A549 treated with AZD2906 at 1 μM for 4 hours (cell line): ENCODE measurements at places on chromosomes 12 and 14. TPM values are rescaled to one million over a fixed set of nuclear protein-coding genes. Genes with fewer than 3 reads are reported as not detected.

The GPR137C gene
- total RNA-seq, result 0.06 to 0.15 TPM (median 0.08 TPM) in 5 replicates

The SYNDIG1L gene
- 0.03 TPM in 1 of 5 replicates, not detected in the others for total RNA-seq

The BMP4 gene
- total RNA-seq, result 2.3 to 3.0 TPM (median 2.4 TPM) in 5 replicates

The FOXJ2 gene
- total RNA-seq, result 7.4 to 10.3 TPM (median 9.3 TPM) in 5 replicates

The DIO3 gene
- total RNA-seq, result 0.03 to 0.07 TPM (median 0.06 TPM) in 4 of 5 replicates, not detected in the other

The GSG1 gene
- 0.59 to 1.2 TPM (median 0.71 TPM) in 5 replicates for total RNA-seq

The LGR5 gene
- 0.02 to 0.08 TPM (median 0.06 TPM) in 3 of 5 replicates, not detected in the others for total RNA-seq

The MED13L gene
- total RNA-seq, result 20.5 to 34.8 TPM (median 26.2 TPM) in 5 replicates

The OR6C2 gene
- total RNA-seq, result not detected in 5 replicates

The TOMM20L gene
- not detected in 5 replicates for total RNA-seq

The TSPAN9 gene
- 42.3 to 58.5 TPM (median 53.0 TPM) in 5 replicates for total RNA-seq

The ZC3H14 gene
- 56.4 to 63.6 TPM (median 62.2 TPM) in 5 replicates for total RNA-seq

The KRT74 gene
- total RNA-seq, result 0.02 to 0.03 TPM in 2 of 5 replicates, not detected in the others

The BICDL1 gene
- 2.9 to 4.6 TPM (median 4.0 TPM) in 5 replicates for total RNA-seq

The LTA4H gene
- 88.0 to 111 TPM (median 95.1 TPM) in 5 replicates for total RNA-seq

The KCNH3 gene
- total RNA-seq, result 1.5 to 2.6 TPM (median 2.2 TPM) in 5 replicates

The AJUBA gene
- total RNA-seq, result 31.9 to 40.2 TPM (median 34.0 TPM) in 5 replicates

The KRT2 gene
- total RNA-seq, result 0.03 TPM in 1 of 5 replicates, not detected in the others

The KRT6C gene
- not detected in 5 replicates for total RNA-seq

The PSMC6 gene
- total RNA-seq, result 75.5 to 107 TPM (median 78.7 TPM) in 5 replicates

The KIF26A gene
- total RNA-seq, result 2.5 to 4.7 TPM (median 3.8 TPM) in 5 replicates

The FAM90A1 gene
- total RNA-seq, result 0.07 to 0.20 TPM (median 0.15 TPM) in 5 replicates

The GUCY2C gene
- total RNA-seq, result 0.02 to 0.03 TPM in 2 of 5 replicates, not detected in the others

The ZFYVE1 gene
- total RNA-seq, result 9.5 to 10.7 TPM (median 9.8 TPM) in 5 replicates

The TAS2R42 gene
- total RNA-seq, result not detected in 5 replicates

The CLEC1B gene
- total RNA-seq, result not detected in 5 replicates

The ZNF140 gene
- 7.8 to 12.0 TPM (median 8.6 TPM) in 5 replicates for total RNA-seq

The KLRG1 gene
- total RNA-seq, result 1.1 to 1.8 TPM (median 1.6 TPM) in 5 replicates

The SSPN gene
- total RNA-seq, result 0.25 to 0.73 TPM (median 0.38 TPM) in 5 replicates

The TTC6 gene
- 0.12 to 0.45 TPM (median 0.34 TPM) in 5 replicates for total RNA-seq

The SLC41A2 gene
- total RNA-seq, result 20.9 to 24.0 TPM (median 23.0 TPM) in 5 replicates

The MAPKAPK5 gene
- 53.8 to 60.4 TPM (median 59.2 TPM) in 5 replicates for total RNA-seq

The SLCO1B1 gene
- total RNA-seq, result 0.28 to 0.45 TPM (median 0.35 TPM) in 5 replicates

The TBX5 gene
- total RNA-seq, result not detected in 5 replicates

The SYCP3 gene
- 0.10 to 0.13 TPM (median 0.13 TPM) in 3 of 5 replicates, not detected in the others for total RNA-seq

The BHLHE41 gene
- 0.41 to 1.6 TPM (median 0.63 TPM) in 5 replicates for total RNA-seq

The PTCSC3 gene
- total RNA-seq, result not detected in 5 replicates

The SERPINA10 gene
- not detected in 5 replicates for total RNA-seq

The ANKLE2 gene
- 66.5 to 80.0 TPM (median 73.3 TPM) in 5 replicates for total RNA-seq

The PTGER2 gene
- 3.0 to 4.5 TPM (median 4.2 TPM) in 5 replicates for total RNA-seq

The P2RX4 gene
- 15.7 to 22.5 TPM (median 18.9 TPM) in 5 replicates for total RNA-seq

The SPIC gene
- total RNA-seq, result not detected in 5 replicates

The PCNX1 gene
- total RNA-seq, result 12.4 to 18.3 TPM (median 16.9 TPM) in 5 replicates

The CSRP2 gene
- total RNA-seq, result 18.9 to 21.8 TPM (median 20.1 TPM) in 5 replicates

The PSMC1 gene
- 206 to 359 TPM (median 211 TPM) in 5 replicates for total RNA-seq

The SRGAP1 gene
- 9.3 to 12.2 TPM (median 9.8 TPM) in 5 replicates for total RNA-seq

The DCP1B gene
- total RNA-seq, result 7.0 to 8.2 TPM (median 7.6 TPM) in 5 replicates

The CLEC9A gene
- total RNA-seq, result not detected in 5 replicates

The PAPLN gene
- 4.6 to 5.1 TPM (median 4.6 TPM) in 5 replicates for total RNA-seq

The SERPINA12 gene
- 0.08 TPM in 1 of 5 replicates, not detected in the others for total RNA-seq

The ALKBH2 gene
- total RNA-seq, result 42.6 to 50.4 TPM (median 49.6 TPM) in 5 replicates

The OSGEP gene
- total RNA-seq, result 23.5 to 26.9 TPM (median 24.8 TPM) in 5 replicates

The RTN1 gene
- total RNA-seq, result 0.02 to 0.17 TPM in 2 of 5 replicates, not detected in the others

The RNASE1 gene
- 0.10 to 0.36 TPM (median 0.18 TPM) in 4 of 5 replicates, not detected in the other for total RNA-seq

The PPP4R3A gene
- 65.7 to 95.1 TPM (median 68.9 TPM) in 5 replicates for total RNA-seq

The ADSS1 gene
- total RNA-seq, result 4.8 to 7.7 TPM (median 6.6 TPM) in 5 replicates

The RIC8B gene
- 7.9 to 9.2 TPM (median 8.0 TPM) in 5 replicates for total RNA-seq
